Amniotic stem cell (primary cell): ENCODE measurements at places on chromosomes 2 and 18.

- DNase-seq: no peak
These were observed 59.3 kb upstream of the MGAT4A start for GRCh38 chr2:98790221-98790620.

GRCh38 chr2:56871644-56872043 is 687.9 kb downstream of the CCDC85A start:
- DNase-seq: no peak

GRCh38 chr2:144405321-144405720 is 114.6 kb downstream of the ZEB2 start:
- DNase-seq: no peak

GRCh38 chr18:54161267-54161666 is 63.2 kb downstream of the MBD2 start:
- DNase-seq: no peak

DNA sequence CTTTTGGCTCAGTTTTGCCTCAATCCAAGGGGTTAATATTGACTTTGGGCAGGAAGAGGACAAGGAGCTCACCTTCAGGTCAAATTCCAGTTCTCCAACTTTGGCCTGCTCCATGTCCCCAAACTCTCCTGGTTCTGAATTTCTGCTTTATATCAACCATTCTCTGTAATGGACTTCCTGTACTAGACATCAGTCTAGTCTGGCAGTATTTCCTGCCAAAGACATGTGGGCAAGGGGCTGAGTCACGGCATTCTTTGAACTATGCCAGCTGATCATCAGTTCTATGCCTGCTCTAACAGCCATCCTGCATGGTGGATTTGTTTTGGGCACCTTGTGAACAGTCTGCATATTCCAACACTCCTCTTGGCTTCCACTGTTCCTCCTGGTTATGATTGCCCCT is 199.4 kb downstream of the ZEB2 start:
- DNase-seq: no peak

- peak; percentile 59 for DNase-seq
These were observed 78.1 kb upstream of the PDE1A start for GRCh38 chr2:182504903-182505302.

DNA sequence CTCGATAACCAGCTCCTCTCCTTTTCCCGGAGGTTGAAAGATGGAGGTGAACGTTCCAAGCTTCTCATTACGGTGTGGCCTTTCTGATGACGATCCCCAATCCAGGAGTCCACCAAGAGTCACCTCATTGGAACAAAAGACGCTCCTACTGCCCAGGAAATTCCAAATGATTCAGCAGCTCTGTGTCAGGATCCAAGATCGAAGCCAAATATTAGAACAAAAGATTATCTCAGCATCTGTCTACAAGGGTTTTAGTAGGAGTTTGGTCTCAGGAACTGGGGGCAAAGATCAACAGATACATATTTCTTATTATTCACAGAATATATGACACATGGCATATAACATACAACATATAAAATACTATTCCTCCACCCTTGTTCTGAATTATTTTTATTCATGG is 161.1 kb upstream of the RAB12 start:
- DNase-seq: no peak

DNA sequence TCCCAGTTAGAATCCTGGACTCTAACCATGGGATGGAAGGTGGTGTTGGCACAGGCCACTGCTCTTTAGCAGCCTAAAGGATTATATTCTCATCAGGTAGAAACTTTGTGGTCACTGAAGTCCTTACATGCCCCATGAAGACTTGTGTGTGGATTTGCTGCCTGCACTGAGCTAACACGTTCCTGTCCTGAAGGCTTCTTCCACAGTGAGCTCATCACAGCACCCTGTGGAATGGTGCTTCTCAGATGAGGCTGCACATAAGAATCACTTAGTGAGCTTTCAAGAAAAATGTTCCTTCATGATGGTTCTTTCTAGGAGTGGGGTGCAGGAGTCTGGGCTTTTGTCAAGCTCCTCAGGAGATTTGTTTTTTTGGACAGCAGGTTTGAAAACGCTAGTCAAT is 26.8 kb downstream of the STAMBP start:
- DNase-seq: no peak

DNA sequence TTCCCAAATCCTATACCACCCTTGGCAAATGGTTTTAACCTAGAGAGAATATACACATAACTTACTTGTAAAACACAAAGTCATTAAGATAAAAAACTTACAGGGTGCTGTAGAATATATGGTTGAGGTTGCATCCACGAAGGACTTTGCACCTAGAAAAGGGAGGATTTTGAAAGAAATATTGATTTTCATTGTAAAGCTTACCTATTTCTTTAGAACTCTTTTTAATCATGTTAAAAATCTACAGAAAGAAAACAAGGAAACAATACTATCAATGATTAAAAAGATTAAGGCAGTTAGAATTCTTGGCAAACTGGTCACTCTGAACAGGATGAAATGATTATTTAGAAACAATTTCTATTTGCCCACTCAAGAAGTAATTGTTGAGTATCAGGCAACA is 81.1 kb upstream of the ITGB6 start:
- DNase-seq: no peak

- no peak for DNase-seq
These were observed 71.7 kb upstream of the TPO start for GRCh38 chr2:1341404-1342120.

DNA sequence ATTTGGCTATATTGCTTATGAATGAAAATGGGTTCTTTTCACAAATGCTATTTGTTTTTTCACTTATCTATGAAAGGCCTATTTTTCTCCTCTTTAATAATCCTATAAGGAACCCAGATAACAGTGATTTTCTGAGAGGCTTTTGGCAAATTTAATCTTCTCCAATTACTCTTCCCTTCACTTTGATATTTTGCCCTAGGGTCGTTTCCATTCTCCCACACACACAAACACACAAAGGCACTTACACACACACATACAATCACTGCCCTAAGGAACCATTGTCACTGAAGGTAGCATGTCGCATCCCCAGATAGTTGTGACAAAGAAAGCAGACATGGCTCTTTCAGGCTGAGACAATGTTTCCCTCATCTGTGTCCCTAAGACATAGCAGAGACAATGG is 170.1 kb upstream of the PGAP1 start:
- no peak for DNase-seq

DNA sequence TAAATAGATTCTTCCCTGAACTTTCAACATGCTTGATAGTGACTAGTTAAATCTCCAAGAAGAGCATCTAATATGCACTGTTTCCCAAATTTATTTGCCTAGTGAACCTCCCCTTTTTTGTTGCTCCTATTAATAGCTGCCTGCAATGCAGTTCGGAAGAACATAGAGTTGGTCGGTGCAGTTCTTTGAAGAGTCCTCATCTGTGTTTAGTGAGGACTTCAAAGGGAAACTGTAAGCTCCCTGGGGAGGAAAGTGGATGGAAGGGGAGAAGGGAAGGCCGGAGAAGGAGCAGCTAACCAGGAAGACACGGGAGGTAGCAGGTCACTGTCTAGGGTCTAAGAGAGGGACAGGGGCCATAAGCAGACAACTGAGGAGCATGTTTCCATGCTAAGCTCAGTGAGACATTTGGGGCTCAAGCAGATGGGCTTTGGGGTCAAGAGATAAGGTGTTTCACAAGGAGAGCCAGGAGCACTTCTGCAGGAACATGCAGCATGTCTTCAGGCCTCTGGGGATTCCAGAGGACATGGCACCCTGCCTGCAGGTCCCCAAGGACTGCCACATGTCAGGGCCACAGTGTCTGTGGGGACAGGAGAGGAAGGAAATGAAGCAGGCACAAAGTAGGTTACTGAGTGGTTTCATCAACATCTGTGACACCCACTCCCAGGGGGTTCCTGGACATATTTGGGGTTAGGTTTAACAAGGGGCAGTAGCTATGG is 48.7 kb upstream of the ANXA4 start:
- no peak for DNase-seq

GRCh38 chr2:9336576-9337314 is 86.6 kb downstream of the ITGB1BP1 start:
- peak; percentile 56 for DNase-seq

DNA sequence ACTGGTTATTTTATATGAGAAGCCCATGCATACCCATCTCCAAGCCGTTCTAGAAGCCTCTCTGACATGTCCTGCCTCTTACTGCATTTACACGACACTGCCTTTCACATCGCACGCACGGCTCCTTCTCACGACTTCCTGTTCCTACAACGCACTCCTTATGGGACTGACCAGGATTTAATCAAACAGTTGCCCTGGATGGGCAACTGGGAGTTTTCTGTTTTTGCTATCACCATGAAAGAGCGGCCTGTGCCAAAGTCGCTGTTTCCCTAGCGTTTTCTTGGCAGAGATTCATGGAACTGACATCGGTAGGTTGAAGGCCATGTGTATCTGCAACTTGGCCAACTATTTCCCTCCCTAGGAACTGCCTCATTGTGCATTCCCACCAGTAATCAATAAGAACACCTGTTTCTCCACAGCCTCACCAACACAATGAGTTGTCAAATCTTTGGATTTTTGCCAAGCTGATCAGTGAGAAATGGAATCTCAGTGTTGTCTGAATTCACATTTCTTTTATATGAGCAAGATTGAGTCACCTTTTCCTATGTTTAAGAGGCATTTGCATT is 97.2 kb upstream of the OTOS start:
- DNase-seq: no peak

DNA sequence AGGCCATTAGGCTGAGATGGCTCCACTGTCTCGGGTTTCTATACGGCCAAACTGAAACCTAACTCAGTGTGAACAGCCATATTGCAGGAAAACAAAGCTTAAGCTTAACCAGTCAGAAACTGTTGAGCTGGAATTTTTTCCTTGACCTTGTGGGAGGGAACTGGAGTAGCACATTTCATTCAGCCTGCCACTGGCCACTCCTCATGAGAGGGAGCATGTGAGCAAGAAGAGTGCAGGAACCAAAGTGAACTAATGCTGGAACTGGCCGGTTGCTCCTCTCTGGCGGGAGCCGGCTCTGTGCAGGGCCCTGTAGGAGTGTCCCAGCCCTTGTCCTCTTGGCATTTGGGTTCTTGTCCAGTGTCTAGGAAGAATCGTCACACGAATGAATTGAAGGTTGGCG is 5.9 kb upstream of the POLE4 start:
- no peak for DNase-seq

- no peak for DNase-seq
These were observed 73.1 kb downstream of the RTN4 start for GRCh38 chr2:54977149-54977548.

DNA sequence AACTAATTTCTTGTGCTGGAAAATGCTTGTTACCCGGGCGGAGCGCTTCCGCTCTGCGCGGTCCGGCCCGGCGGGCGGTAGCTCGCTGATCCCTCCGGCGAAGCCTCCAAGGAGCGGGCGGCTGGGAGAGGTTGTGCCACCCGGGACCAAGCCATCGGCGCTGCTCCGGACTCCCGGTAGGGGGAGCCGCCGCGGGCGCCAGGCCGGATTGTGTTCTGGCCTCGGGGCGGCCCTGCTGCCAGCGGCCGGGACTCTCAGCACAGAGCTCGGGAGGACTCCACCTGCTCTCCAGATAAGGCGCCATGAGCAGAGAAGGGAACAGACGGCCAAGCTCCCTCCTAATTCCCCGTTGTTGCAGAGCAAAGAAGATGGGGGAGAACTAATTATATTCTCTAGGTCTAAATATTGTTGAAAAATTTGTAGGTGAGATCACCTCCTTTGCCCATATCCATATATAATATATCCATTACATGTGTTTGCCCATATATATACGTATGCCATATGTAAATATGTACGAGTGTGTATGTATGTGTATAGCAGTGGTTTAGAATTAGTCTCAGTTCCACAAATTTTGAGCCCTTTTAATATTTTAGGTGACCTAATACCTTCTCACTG is 13.8 kb upstream of the SATB2 start:
- peak; percentile 52 for DNase-seq

- DNase-seq: no peak
These were observed 89.6 kb downstream of the ACAA2 start for GRCh38 chr18:49723648-49724180.

GRCh38 chr2:160910681-160911080 is 249.5 kb upstream of the TANK start:
- DNase-seq: peak; percentile 57

- DNase-seq: no peak
These were observed 42.4 kb upstream of the MTIF2 start for GRCh38 chr2:55311444-55311870.

- peak; percentile 50 for DNase-seq
These were observed 186.1 kb upstream of the STON1 start for GRCh38 chr2:48343571-48344440.

DNA sequence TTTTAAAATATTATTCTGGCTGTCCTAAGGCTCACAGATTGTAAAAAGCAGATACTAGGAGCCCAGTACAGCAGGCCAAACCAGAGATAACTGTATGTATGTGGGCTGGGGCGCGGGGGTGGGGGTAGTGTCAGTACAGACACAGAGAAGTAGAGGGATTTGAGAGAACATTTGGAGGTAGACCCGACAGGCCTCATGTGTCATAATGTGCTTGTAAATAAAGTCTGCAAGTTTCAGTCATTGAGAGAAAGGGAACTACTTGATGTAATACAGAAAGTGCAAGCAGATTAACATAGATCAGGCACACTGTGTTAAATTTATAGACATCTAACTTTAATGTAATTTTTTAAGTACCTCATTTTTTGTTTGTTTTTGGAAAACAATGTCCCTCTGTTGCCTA is 7.4 kb upstream of the POLI start:
- DNase-seq: no peak

DNA sequence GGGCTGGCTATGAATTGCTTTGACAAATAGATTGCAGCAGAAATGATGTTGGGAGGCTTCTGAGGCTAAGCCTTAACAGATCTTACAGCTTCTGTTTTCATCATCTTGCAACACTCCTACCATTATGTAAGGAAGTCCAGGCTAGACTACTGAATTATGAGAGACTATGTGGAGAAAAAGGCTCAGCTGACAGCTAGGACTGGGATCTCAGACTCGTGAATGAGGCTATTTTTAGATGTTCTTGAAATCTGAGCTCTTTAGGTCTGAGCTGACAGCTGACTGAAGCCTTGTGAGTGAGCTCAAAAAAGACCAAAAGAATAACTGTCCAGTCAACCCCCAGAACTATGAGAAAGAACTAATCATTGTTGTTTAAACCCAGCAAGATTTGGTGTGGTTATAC is 70.3 kb downstream of the VWC2L start:
- no peak for DNase-seq

DNA sequence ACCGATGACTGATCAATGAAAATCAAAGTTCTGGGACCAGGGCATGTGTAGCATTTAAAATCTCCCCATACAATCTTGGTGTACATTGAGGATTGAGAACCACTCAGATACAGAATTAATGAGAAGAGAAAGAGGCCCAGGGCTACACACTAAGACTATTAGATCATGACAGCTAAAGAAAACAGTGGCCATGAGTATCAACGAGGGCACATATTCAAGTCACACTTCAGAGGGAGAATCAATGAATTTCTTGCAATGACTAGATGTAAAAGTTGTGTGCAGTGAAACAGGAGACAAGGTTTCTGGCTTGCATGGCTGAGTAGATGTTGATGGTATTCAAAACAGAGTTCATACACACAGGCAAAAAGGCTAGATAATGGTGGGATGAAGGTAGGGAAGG is 29.1 kb downstream of the METTL8 start:
- DNase-seq: no peak

DNA sequence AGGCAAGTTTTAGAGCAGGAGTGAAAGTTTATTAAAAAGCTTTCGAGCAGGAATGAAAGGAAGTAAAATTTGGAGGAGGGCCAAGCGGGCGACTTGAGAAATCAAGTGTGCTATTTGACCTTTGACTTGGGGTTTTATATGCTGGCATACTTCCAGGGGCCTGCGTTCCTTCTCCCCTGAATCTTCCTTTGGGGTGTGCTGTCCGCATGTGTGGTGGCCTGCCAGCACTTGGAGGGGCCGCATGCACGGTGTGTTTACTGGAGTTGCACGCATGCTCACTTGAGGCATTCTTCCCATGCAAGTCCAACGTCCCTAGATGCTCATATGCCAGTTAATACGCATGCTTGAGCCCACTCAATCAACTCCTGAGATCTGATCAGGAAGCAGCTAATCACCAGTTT is 78.3 kb upstream of the MAP4K4 start:
- DNase-seq: no peak
